ENCODE measurements at places on chromosomes 5 and 9. TPM values are rescaled to one million over a fixed set of nuclear protein-coding genes. Genes with fewer than 3 reads are reported as not detected.

GRCh38 chr5:178334861-178335260 is 102.3 kb upstream of the PHYKPL start:
- DNase-seq, result no peak

DNA sequence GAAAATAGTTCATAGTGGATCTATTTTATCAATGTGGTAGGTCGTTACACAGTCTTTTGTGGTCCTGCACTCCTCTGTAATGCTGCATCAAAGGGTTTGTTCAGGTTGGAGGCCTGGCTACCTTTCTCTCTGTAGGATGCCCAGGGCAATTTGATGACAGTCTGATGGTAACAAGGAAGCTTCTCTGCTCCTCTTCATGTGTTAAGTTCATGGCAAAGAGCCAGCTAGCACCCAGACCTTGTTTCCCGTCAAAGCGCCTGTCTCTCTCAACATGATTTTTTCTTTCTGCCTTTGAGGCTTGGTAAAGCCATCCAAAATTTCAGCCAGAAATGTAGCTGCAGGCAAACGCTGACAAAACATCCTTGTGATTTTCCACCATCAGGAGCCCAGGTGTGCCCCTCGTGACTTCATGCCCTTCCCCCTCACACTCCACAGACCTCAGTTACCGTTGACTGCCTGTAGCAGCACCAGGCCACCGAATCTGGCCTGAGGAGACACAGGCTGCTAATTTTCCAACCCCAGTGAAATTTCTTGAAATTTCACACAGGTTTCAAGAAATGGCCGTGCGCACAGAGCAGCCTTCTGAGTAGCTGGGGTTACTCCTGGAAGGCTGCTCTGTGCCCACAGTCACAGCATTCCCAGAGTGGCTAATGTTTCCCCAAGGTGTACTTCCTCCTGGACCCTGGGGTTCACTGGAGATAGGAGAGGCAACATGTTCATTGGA is 292.7 kb downstream of the CWC27 start:
- no peak for DNase-seq

GRCh38 chr9:78167356-78167755 is 68.5 kb upstream of the CEP78 start:
- no peak for DNase-seq

- peak; percentile 80 for DNase-seq
Measured at GRCh38 chr9:121889990-121890563, 203.0 kb downstream of the TTLL11 start.

DNA sequence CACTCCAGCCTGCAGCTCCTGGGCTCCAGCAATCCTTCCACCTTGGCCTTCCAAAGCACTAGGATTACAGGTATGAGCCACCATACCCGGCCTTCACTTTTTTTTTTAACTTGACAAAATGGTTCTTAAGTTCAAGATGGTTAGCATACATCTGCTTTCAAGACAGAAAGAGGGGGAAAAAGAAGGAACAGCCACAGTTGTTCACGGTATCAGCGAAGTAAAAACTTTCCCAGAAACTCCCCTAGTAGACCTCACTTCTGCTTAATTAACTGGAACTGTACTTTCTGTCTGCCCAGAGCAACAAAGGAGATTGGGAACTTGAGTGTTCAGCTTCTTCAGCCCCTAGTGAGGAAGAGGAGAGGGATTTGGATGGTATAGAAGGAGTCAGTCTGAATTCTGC is 116.7 kb downstream of the UGCG start:
- no peak for DNase-seq

Gene ZNF169
- total RNA-seq, result 0.54 TPM

Gene MYMK
- not detected for total RNA-seq

Gene FOXI1
- total RNA-seq, result not detected

Gene RALGPS1
- 1.8 TPM for total RNA-seq

Measured in GM23248 (cell line).